AG04449 (cell line): ENCODE measurements at places on chromosomes 12 and 14.

DNA sequence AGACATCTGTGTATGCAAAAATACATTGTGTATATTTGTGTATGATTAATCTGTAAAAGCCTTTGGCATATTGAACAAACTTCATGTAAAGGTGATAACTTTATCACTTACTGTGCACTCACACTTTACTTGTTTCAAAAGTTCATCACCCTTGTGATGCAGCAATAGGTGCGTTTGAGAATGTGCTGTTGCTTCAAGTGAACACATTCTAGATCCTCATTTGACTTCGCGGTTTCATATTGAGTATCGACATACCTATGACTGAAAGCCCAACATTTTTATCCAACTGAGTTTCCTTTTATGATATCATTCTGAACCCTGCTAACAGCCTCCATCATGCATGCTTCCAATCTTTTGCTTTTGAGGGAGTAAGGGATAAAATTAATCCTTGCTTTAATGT lies 1086.9 kb downstream of the TMEM121 start:
- no peak for DNase-seq

GRCh38 chr12:83920821-83921547 lies 991.6 kb downstream of the SLC6A15 start:
- no peak for DNase-seq

DNA sequence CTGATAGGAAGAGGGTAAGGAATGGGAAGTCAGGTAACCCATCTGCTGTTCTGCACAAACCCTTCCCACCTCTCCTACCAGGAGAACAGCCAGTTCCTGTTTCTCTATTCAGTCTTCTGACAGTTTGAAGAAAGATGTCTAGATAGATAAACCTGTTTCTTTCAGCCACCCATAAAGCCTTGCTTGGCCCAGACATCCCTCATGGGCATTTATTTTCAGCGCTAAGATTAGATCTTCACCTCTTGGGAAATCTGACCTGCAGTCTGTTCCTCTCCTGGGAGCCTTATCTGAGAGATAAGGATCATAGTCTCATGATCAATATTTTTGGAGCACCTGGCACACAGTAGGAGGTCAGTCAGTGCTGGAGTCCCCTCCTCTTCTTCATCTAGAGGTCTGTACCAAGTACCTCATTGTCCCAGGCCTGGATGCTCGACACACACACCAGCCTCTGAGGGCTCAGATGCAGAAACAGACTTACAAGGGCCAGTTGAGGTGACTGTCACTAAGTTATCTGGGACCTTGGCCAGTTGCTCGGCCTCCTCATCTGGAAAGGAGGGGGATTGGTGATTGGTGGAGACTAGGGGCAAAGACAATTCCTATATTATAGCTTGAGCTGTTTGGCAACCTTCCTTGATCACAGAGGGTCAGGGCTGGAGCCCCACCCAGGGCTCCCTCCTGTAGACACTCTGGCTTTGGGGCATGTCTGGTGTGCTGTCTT lies 18.2 kb downstream of the ACVRL1 start:
- DNase-seq = no peak

DNA sequence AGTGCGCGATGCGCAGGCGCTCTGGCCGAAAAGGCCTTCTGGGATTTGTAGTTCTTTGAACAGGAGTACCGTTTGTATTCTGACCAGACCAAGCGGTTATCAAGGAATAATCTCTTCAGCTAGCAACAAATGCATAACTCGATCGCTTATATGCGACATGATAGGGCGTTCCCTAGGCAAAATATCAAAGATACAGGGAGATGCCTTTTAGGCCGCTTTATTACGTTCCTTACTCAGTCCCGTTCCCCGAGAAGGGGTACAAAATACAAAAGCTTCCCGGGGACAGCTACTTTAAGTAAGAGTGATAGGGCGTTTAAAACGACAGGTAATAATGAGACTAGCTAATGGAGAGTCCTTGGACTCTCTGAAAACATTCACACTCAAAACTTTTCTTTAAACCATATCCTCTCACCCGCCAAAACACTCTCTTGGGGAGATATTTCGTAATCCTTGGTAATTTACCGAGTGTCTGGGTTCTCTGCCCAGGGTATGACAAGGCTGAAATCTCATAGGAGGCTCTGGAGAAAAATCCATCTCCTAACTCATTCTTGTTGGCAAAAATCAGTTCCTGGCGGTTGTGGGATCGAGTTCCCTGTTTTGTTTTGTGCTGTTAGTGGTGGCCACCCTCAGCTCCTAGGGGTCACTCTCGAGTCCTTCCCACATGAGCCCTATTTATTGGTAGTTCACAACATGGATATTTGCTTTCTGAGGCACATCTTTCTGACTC lies 412 bp upstream of the SNW1 start:
- DNase-seq = no peak

DNA sequence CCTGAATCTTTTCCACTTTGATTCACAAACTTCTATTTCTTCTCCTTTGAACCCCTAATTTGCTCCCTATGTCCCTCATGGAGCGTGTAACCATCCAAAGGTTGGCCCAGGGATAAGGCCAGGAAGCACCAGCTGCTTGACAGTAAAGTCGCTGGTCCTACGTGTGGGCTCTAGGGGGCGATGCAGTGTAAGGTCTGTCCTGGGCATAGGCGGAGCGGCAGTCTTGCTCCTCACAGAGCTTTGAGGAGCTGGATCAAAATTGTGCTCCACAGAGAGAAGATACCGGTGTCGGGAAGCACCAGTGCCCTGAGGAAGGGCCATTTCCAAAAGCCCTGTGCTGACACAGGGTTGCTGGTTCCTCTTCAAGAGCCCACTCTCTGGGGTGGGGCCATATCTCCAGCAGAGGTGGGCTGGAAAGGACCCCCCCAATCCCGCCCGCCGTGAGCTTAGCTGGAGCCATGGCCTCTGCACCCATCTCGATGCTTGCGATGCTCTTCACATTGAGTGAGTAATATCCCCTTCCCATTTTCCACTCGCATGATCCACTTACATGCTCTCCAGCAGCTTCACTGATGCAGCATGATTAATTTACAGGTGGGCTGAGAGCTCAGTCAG lies 49.9 kb upstream of the OR4E1 start:
- no peak for DNase-seq

GRCh38 chr14:24232645-24233537 lies at the start of gene GMPR2:
TSS of gene GMPR2 (plus strand) at chr14:24232929. CDS start at chr14:24233254, 325 bp downstream.
- no peak for DNase-seq

GRCh38 chr12:94208622-94208966 lies 60.2 kb downstream of the PLXNC1 start:
- no peak for DNase-seq

- DNase-seq = no peak
Measured at GRCh38 chr12:102167821-102168604, 29.6 kb downstream of the PMCH start.

- no peak for DNase-seq
Measured at GRCh38 chr12:6311822-6312528, 1.5 kb downstream of the PLEKHG6 start.

DNA sequence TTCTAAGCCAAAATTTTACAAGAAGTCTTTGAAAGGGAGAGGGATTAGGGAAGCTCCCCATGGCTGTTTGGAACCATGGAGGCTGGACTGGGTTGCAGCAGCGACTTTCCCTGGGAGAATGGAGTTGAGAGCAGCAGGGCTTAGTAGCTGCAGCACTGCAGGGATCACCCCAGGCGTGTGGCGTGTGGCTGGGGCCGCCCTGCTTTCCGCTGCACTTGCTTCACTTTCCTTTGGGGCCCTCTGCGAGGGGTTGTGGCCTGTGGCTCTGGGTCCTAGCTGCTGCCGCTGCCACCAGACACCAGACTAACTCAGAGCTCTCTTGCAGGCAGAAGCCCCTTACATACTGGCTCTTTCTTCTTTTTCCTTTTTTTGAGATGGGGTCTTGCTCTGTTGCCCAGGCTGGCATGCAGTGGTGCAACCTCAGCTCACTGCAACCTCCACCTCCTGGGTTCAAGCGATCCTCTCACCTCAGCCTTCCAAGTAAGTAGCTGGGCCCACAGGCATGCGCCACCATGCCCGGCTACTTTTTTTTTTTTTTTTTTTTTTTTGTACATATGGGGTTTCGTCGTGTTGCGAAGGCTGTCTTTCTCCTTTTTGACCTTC lies 25.4 kb downstream of the CCDC62 start:
- DNase-seq = no peak

DNA sequence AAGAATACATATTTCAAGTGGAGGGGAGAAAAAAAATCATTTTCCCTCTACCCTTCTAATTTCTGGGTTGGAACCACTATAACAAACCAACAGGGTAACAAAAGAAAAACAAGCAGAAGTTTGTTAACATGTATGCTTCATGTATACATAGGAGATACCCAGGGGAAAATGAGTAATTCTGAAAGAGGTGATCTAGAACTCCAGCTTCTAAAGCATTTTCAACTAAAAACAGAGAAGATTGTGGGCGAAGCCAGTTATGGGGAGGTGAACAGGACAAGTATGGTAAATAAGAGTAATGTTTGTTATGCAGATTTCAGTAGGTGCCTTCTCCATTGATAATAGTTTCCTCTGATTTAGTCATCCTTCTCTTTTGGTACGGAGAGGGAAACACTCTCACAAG lies 16.7 kb downstream of the FNTB start:
- DNase-seq = no peak

DNA sequence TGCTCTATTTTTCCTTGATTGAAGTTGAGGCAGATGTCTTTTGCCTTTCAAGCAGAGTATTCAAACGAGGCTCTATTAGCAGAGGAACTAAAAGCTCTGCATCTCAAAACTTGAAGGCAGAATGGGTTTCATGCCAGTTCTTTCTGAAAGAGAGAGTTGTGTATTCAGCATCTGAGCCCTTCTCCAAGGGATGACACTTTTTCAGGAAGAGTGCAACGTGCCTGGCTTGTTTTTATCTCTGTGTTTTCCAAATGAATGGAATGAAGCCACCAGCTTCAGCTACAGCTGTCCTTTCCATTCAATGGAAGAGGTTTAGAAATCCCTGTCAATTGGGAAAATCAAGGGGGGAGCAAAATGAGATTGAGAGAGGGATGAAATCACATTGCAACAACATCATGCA lies 14.6 kb downstream of the BEST3 start:
- DNase-seq = no peak

- DNase-seq = peak; percentile 17
Measured at GRCh38 chr12:3453990-3454680, 36.9 kb upstream of the PRMT8 start.

- no peak for DNase-seq
Measured at GRCh38 chr12:23431006-23431405, 518.5 kb downstream of the SOX5 start.

- DNase-seq = no peak
Measured at GRCh38 chr12:119668324-119668841, 450 bp downstream of the PRKAB1 start.

GRCh38 chr12:93925585-93926205 lies 222.7 kb upstream of the PLXNC1 start:
- DNase-seq = no peak

DNA sequence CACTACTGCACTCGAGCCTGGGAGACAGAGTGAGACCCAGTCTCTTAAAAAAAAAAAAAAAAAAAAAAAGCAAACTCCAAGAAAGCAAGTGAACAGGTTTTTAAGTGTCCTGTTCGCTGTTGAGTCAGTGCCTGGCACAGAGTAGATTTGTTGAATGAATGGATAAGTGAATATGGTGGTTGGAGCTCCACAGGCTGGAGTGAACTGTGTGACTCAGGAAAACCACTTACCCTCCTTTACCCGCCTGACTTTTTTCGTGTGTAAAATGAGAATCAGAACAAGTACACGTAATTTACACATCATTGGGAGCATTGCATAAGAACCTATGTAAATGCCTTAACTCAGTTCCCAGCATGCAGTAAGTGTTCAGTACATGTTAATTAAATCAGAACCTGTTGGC lies 24.0 kb upstream of the ESRRB start:
- DNase-seq = no peak
